ENCODE measurements at places on chromosomes 2 and 18.
A peak's percentile ranks its signal among the peaks of the same experiment; 100 is the strongest.

GRCh38 chr18:3914833-3915610 is 465.1 kb downstream of the TGIF1 start:
- H3K36me3 ChIP-seq, result no peaks in the 10 kb centered on the region
- 0 out of 2 replicates have a peak, but pooled peaks cover 2% of the 10 kb centered on the region for H3K27me3 ChIP-seq
- DNase-seq, result no peak
- no peaks in the 10 kb centered on the region for H3K4me1 ChIP-seq
- no peak overlapping the region for H3K27ac ChIP-seq

- peaks cover 6% of the 10 kb centered on the region for H3K27me3 ChIP-seq
- H3K4me3 ChIP-seq, result no peak overlapping the region
- H3K27ac ChIP-seq, result peak overlapping the region; percentile 28
- peaks cover 50% of the 10 kb centered on the region for H3K36me3 ChIP-seq
These were observed 13.2 kb downstream of the NABP1 start for GRCh38 chr2:191691016-191691735.

- no peak overlapping the region for H3K4me3 ChIP-seq
- no peaks in the 10 kb centered on the region for H3K27me3 ChIP-seq
- peak overlapping the region; percentile 79 for H3K27ac ChIP-seq
- peaks cover 41% of the 10 kb centered on the region for H3K36me3 ChIP-seq
These were observed 47.0 kb downstream of the MTCL1 start for GRCh38 chr18:8752329-8752728.

- no peak overlapping the region for H3K4me3 ChIP-seq
- H3K36me3 ChIP-seq, result no peaks in the 10 kb centered on the region
- no peak overlapping the region for H3K27ac ChIP-seq
These were observed 33.7 kb downstream of the YES1 start for GRCh38 chr18:778194-778927.

DNA sequence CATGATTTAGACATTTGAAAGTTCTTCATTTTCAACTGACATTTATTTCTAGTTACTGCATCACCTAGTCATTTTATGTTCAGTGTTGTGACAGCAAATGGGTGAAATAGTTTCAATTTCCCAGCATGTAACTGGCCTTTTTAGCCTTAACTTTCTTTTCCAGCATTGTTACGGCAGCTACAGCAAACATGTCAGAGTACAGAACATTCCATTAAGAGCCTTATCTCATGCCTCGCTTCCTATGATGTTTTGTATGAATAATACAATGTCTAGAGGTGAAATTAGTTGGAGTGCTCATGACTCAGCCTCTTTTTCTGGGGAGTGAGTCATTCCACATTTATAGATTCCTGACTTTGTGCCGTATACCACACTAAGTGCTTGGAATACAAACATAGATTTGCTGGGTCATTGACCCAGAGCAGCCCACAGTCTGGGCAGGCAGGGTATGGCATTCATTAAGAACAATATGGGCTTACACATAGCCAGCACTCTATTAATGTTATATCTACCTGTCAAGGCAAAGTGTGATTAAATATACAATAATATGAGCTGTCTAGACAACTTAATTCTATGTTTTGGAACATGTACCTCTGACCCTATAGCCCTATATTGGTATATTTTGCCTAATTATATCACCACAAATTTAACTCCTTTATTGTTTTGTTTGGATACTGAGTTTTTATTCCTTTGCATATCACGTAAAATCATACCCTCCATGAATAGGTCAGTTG is 72.2 kb downstream of the MAP2 start:
- DNase-seq, result peak; percentile 82
- no peak overlapping the region for H3K4me3 ChIP-seq
- no peaks in the 10 kb centered on the region for H3K36me3 ChIP-seq

All from SJSA1 (cell line).